ENCODE measurements at places on chromosomes 3 and 15.

- DNase-seq, result no peak
These were observed 110.8 kb upstream of the HES1 start for GRCh38 chr3:194025119-194025518.

DNA sequence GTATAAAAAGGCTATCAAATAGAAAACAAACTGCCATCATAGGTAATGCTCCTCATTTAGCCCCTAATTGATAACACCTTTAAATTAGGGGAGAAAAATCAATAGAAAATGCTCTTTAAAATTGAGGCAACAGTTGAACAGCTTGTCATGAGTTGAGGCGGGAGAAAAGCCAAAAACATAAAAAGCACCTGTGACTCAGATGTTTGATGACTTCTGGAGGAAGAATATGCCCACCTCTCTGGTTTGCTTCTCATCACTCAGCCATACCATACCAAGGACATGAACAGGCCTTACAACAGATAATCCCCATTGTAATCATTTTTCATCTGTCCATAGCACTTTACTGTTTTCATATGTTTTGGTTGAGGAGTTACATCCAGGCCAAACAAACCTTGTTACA, 246.0 kb downstream of the MYRIP start:
- no peak for DNase-seq

- DNase-seq, result no peak
These were observed 266.5 kb downstream of the ADAMTS17 start for GRCh38 chr15:100075229-100075628.

GRCh38 chr15:92152983-92153382, 240.7 kb upstream of the ST8SIA2 start:
- no peak for DNase-seq

- no peak for DNase-seq
These were observed 70.6 kb downstream of the TM4SF4 start for GRCh38 chr3:149545049-149545448.

DNA sequence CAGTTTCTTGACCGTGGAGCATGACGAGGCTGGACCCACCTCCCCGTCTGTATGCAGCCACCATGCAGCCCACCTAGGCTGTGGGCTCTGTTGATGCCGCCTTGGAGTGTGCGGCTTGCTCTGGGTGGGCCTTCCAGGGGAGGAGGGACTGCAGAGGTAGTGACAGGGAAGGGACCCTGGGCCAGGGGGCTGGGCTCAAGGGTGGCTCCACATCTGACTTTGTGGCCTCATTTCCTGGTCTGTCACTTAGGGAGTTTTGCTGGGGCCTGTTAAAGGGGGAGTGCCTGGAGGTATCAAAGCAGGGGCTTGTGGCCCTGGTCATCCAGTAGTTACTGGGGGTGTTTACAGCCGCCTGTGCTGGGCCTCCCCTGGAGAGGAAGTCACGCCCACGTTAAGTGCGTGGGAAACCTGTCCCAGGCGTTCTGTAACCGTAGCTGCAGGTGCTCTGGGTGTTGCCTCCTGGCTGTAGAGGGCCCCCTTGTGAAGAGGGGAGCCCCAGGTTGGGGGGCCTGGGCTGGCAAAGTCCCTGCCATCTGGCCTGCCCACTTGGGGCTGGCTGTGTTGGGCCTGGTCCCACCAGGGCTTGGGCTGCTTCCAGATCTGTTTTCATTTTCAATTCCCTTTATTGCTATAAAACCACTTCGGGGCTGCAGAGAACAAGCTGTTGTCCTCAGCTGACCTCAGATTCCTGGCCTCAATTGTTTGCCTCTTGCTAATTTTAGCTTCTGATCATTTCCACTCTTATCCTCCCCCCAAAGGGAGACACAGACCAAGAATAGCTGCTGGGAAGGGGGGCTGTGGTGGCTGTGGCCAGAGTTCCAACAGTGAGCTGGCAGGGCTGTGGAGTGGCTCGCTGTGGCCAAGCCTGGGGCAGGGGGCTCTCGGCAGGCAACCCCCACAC, 26.5 kb downstream of the KLF13 start:
- no peak for DNase-seq

GRCh38 chr3:63967675-63968611, 55.4 kb downstream of the PSMD6 start:
- DNase-seq, result no peak

DNA sequence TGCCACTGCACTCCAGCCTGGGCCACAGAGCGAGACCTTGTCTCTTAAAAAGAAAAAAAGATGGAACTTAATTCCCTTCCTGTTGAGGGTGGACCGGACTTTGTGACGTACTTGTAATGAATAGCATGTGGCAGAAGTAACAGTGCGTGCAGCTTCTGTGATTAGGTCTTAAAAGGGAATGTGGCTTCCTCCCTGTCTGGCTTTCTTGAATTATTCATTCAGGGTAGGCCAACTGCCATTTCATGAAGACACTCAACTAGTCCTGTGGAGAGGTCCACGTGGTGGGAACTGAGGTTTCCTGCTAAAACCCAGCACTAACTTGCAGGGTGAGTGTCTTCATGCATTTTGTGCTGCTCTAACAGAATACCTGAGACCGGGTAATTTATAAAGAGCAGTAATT, 98.9 kb upstream of the PIAS1 start:
- no peak for DNase-seq

DNA sequence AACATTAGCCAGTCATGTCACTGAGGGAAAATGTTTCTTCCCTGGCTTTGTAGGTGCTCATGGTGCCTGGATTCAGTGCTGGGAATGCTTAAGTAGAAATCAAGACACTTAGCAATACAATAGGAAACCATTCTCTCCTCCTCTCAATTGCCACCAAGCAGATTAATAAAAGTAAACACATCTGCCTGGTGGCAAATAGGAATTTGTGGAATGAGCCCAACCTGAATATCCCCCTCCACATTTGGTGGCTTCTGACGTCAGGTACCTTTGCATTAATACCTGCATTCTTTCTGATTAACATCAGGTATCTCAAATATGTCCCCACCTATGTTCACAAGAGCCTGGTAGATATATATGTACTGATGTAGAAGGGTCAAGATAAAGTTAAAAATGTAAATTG, 42.7 kb downstream of the PPP2R3A start:
- no peak for DNase-seq

- DNase-seq, result no peak
These were observed 67.1 kb upstream of the CHD2 start for GRCh38 chr15:92833106-92833433.

DNA sequence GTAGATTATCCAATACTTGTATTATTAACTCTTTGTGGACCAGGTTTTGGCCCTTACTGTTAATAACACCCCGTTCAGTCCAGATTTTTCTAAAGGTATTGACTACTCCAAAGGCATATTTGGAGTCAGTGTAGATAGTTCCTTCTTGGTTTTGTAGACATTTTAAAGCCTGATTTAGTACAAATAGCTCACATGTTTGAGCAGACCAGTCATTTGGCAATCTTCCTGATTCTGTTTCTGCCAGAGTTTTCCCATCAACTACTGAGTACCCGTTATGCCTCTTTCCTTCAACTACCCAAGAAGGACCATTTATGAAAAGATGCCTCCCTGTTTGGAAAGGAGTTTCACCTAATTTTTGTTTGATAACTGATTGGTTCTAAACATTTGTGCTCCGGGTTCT, 82.0 kb downstream of the CHCHD4 start:
- DNase-seq, result no peak

DNA sequence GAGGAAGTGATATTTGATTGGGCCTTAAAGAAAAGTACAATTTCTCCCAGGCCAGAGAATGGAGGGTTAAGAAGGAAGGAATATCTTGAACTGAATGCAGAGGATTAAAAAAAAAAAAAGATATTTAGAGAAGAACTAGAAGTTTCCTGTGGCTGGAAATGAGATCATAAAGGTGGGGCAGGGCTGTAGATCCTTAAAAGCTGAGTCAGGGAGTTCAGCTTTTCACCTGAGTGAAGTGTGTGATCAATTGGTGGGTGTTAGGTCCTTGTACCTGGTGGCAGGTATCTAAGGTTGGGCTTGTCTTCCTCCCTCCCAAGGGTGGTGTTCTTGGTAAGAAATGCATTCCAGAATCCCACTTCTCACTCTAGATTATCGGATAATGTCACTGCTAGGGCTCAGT, 11.8 kb downstream of the CEMIP start:
- DNase-seq, result no peak

DNA sequence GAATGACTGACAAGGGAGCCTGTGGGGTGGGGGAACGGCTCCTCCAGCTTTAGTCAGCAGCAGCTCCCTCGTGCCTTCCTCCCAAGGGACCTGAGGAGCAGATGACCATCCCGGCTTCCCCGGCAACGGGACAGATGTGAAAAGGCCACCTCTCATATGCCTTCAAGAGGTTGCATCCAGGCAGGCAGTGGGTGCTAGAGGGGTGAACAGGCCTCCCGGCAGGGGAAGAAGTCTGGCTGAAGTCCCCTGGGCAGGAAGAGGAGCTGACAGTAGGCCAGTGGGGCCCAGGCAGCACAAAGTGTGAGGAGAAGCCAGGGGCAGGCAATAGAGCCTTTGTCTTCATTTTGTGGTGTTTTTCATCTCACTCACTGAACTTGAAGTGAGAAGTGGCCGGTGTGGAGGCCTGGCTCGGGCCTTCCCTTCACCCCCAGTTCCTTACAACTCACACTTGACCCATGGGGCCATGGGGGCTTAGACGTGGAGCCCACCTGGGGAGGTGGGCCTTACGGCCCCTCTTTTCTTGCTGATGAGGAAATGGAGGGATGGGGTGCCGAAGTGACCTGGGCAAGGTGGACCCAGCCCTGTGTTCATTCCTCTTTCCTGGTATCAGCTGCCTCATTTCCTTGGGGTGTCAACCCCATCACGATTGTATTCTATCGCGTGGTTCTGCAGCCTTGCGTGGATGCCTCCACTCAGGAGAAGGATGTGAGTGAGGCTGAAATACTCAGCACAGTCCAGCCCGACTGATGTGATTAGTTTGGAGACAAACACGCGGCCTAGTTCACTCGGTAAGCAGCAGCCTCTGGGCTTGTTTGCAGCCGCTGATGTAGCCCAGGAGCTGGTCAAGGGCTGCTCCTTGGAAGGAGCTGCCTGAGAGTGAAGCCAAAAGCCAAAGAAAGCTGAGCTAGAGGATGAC, 115.5 kb upstream of the ALDH1A3 start:
- no peak for DNase-seq

- DNase-seq, result no peak
These were observed 4.5 kb upstream of the CAPN3 start for GRCh38 chr15:42354824-42355223.

- no peak for DNase-seq
These were observed 878.5 kb downstream of the ROBO1 start for GRCh38 chr3:78889348-78889747.

GRCh38 chr3:70824078-70824477, 511.6 kb upstream of the MDFIC2 start:
- no peak for DNase-seq

- DNase-seq, result no peak
These were observed 163.1 kb downstream of the FMN1 start for GRCh38 chr15:33031324-33031821.

- no peak for DNase-seq
These were observed 137.0 kb downstream of the GHSR start for GRCh38 chr3:172311217-172311616.

- no peak for DNase-seq
These were observed 244.3 kb downstream of the ZIC1 start for GRCh38 chr3:147653367-147653923.

DNA sequence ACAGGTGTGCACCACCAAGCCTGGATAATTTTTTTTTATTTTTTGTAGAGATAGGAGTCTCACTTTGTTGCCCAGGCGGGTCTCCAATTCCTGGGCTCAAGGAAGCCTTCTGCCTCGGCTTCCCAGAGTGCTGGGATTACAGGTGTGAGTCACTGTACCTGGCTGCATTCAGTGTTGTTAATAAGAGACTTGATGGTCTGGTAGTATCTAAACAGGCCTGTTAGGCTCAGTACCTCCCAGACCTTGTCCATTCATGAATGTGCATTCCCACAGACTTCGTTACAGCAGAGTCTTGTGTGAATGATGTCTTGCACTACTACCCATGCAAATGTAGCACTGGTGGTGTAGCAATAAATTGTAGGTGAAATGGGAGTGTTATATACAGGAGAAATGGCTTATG, 17.7 kb downstream of the CMTM8 start:
- no peak for DNase-seq

GRCh38 chr15:40058476-40059140, 19.6 kb upstream of the SRP14 start:
- DNase-seq, result no peak

GRCh38 chr3:5057857-5058324, 64.2 kb upstream of the ARL8B start:
- DNase-seq, result peak; percentile 62

DNA sequence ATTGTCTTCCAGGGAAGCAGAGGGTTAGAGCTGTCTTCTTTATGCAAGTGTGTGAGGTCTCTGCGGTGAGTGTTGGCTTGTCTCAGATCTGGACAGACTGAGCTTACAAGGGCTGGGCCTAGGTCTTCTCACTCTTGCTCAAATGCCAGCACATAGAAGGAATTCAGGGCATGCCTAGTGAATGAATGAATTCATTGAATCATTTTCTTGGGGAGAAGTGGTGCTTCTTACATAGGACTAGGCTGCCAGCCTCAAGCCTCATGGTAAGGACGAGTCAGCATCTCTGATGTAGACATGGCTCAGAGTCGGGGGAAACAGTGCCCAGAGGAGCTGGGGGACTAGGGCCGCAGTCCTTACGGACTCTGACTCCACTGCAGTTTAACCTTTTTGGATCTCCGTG, 17.2 kb downstream of the MKRN2 start:
- no peak for DNase-seq

- peak; percentile 60 for DNase-seq
These were observed 3.0 kb upstream of the PPP1R2 start for GRCh38 chr3:195546130-195546560.

- DNase-seq, result no peak
These were observed 116.4 kb downstream of the DUT start for GRCh38 chr15:48447657-48448056.

- no peak for DNase-seq
These were observed 61.3 kb upstream of the PIAS1 start for GRCh38 chr15:67992834-67993233.

Measured in A549 (cell line).